NCI-H446 treated with DMSO at 0.1 percent for 48 hours (cell line): ENCODE measurements at places on chromosomes 5 and 9.

GRCh38 chr5:156540491-156540890 lies 213.5 kb downstream of the SGCD start:
- no peak for DNase-seq

DNA sequence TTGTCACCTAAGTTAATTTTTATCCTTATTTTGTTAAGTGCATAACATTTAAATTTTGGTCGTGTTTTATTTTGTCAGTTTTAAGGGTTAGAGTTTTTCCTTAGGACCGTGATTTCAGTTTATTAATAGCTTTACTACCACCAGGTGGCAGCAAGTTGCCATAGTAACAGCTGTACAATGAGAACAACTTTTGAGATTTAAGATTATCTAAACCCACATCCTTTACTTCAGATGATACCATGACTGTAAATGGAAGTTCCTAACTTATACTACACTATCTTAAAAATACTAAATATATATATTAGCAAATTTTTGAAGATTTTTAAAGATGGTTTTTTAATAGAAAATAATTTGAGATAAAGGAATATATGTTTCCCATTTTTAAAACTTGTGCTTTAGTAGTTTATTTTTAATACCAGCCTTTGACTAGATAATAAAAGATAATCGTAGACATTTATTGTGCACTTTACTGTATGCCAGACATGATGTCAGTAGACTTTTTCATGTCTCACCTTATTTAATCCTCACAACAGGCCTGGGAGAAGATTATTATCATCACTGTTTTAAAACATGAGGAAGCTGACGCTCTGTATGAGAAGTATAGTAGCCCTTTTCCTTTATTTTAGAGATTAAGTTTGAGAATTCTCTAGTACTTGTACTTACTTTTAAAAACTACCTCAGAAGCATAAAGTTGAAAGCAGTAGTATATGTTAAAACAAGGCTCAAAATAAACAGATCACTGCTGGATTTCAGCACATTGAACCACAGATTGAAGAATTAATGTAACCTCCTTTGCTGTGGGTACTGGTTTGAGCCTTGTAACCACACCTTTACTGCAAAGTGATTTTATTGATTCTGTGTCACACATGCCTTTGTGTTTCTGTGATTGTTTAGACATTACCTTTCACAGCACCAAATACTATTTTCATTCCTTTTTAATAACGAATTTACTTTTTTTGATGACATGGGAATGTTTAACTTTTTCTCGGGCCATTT lies 27.5 kb downstream of the SREK1 start:
- DNase-seq, result no peak

- no peak for DNase-seq
Measured at GRCh38 chr9:89687188-89687587, 82.4 kb downstream of the GADD45G start.

GRCh38 chr5:56963246-56963645 lies 11.3 kb upstream of the MIER3 start:
- no peak for DNase-seq

- no peak for DNase-seq
Measured at GRCh38 chr5:108720391-108720790, 27.3 kb upstream of the FER start.

GRCh38 chr5:139698490-139699146 lies 50.5 kb downstream of the CXXC5 start:
- DNase-seq, result peak; percentile 32

DNA sequence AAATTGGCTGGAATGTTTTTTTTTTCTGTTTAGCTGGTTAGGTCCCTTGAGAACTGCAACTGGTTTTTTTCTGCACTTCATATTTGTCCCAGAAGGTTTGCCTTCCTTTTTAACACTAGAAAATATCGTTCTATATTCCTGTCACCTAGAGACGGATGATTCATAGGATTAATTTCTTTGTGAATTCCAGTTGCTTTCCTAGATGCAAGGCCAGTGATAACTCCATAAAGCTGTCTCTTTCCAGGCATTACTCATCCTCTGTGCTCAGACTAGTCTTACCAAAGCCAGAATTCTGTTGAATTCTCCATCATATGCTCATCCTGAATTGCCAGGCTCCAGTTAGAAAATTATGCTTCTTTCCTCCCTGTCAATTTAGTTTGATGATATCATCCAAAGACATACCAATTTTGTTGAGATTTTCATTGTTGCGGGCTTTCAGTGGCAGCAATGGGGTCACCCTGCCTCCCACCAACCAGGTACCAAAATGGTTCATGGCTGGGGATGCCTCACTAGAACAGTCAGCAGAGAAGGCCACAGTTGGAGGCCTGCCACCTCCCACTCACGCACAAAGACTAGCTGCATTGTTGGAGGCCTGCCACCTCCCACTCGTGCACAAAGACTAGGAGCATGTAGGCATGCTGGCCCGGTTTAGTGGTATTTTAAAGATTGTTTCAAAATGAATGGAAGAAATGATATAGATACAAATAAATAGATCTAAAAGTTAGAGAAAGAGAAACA lies 8.5 kb downstream of the BAAT start:
- no peak for DNase-seq

DNA sequence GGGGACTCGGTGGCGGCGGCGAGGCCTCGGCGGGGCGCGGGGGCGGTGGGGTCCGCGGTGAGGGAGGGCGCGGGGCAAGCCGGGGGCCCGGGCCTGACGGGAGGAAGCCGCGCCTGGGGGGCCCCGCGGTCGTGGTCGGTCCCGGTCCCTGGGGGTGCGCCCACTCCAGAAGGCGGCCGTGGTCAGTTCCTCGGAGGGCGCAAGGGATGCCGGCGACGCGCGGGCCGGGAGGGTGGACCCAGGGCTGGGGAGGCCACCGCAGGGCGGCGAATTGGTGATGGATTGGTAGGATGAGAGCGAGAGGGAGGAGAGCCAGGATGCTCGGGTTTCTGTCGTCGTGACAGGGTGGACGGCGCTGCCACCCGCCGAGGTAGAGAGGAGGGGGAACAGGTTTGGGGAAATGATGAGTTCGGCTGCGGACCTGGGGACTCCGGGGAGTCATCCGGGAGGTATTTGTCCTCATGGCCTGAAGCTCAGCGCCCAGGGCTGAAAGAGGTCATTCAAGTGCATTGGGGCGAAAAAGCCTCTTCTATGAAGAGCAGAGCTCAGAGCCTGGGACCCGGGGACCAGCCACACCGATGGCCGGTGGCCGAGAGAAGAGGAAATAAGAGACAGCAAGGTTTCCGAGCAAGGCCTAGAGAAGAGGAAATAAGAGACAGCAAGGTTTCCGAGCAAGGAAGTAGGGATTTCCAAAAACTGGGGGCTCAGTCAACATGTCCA lies 557 bp downstream of the GNG10 start:
- no peak for DNase-seq

DNA sequence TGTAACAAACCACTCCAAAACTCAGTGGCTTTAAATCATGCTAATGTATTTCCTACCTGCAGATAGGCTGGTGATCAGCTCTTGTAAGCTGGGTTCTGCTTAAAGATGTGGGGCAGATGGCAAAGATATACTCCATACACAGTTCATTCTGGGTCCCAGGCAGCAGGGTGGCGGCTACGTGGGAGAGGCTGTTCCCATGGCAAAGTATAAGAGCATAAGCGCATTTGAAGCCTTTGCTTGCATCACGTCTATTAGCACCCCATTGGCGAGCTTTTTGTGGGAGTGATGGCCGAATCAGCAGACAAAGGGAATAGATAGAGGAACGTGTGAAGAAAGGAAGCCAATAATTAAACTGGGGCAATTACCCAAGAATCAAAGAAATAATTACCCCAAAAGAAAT lies 523.1 kb downstream of the SPATA31D1 start:
- no peak for DNase-seq

- no peak for DNase-seq
Measured at GRCh38 chr5:164217464-164217863, 712.0 kb downstream of the MAT2B start.

DNA sequence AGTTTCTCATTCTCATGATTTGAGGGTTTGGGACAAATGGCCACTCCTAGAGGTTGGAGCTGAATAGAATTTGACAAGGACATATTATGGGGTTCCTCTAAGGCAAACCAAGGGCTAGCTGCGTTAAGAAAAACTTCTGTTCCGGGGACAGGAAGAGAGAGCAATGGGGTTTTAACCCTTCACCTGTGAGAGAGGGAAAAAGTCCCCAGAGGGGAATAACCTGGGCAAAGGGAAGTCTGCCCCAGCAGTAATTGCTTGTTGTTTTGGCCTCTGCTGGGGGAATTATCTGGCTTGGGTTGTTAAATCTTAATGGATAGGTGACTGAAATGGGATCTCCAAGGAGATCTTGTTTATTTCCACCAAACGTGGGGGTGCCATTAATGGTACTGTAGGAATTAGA lies 110.1 kb upstream of the MOCS2 start:
- no peak for DNase-seq

- DNase-seq, result no peak
Measured at GRCh38 chr5:94901191-94901979, 282.9 kb downstream of the SLF1 start.

- no peak for DNase-seq
Measured at GRCh38 chr5:116532762-116533525, 41.7 kb downstream of the SEMA6A start.

DNA sequence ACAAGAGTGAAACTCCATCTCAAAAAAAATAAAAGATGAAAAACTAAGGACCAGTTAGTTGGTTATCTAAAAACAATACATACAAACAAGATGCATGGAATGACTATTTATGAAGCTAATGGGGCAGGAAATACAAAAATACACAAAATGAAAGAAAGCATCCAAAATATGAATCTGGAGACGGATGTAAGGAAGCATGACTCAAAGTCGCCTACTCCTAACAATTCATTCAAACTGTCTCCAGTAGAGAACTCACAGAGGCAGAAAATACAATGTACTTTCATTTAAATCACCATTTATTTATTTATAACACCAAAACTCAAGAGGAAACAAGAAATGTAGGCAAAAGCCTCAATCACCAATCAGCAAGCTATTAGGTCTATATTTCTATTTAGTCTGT lies 68.4 kb downstream of the SCAI start:
- no peak for DNase-seq

DNA sequence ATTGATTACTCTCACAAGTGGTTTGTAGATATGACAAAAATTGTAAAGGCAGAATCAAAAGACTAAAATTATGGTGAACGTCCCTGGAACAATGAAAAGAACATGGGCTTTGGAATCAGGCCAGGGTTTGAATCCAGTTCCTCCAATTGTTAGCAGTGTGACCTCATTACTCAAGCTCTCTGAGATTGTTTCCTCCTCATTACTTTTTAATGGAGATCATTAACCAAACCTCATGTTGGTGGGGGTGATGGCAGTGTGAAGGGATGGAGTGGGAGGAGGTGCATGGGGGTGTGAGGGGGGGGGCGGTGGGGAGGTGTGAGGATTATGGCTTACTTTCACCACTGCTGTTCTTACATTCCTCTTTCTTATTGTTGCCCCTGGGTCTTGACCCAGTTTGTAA lies 44.1 kb upstream of the FOXE1 start:
- no peak for DNase-seq

- no peak for DNase-seq
Measured at GRCh38 chr5:137575847-137576246, 76.7 kb upstream of the SPOCK1 start.
